AG04450 (cell line): ENCODE measurements at places on chromosomes 5 and 9.

- no peak for DNase-seq
These were observed 106.8 kb upstream of the SARDH start for GRCh38 chr9:133844881-133845410.

DNA sequence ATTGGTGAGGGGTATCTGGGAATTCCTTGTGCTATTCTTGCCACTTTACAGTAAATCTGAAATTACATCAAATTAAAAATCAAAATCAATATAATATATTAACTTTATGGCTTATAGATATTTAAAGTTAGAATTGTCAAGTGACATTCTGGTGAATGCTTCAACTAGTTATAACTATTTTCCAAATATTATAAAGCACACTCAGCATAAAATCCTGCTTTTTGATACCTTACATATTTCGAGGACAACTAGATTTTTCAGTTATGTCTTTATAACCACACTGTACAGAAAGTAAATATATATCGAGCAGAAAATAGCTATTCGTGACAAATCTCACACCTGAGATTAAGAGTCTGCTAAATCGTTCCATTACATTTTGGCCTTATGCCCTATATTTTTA lies 210.2 kb downstream of the PDE4D start:
- no peak for DNase-seq

DNA sequence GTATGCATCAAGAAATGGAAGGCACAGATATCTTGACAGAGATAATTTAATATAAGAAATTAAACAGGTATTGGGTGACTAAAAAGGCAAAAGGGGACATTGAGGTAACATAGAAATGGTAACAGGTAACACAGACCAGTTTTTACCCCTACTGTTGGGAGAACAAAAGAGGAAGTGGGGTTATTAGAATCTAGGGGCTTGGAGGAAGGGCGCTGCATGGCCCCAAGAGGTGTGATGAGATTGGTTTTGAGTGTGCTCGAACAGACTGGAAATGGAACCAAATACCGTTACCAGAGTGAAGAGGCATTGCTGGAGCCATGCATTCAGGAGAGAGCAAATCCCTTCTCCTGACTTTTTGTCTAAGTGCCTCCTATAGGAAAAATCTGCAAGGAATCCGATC lies 193.9 kb downstream of the ALDH1A1 start:
- no peak for DNase-seq

DNA sequence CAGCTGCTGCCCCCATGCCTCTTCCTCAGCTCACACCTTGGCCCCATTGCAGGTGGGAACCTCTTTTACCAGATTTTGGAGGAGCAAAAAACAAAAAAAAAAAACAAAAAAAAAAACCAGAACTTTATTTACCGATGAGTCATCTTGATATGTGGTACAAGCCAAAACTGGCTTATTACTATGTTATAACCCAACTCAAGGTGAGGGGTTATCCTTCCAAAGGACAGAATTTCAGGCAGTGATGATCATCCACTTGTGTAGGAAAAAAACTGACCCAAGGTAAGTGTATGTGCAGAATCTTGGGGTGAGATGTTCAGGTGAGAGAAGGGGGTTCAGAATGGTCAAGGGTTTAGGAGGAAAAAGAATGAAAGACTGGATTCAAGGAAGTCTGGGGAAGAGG lies 142.6 kb upstream of the FST start:
- DNase-seq, result no peak

DNA sequence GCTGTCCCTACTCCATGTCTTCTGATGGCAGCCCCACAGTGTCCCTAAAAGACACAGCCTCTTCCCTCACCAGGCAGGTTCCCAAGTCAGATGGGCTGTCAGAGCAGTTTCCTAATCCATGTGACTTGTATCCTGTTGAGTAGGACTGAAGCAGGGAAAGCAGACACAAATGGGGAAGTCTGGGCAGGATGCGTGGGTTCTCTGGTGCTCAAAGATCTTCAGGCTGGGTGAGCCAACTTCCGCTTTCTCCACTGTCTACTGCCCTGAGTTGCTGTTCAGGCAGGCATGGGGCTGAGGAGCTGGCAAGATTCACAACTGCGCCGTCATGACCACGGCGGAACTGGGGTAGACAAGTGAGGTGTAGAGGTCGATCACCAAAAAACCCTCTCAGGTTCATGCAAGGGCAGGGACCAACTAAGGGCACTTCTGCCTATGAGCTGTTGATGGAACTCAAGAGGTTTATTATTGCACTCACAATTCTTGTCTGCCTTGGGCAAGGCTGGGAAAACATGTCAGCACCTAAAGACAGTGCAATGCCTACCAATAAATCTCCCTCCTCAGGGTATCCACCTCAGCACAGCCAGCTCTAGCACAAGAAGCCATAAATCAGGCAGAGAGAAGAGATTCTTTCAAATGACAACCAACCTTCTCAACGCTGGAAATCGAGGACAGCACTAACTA lies 83.4 kb downstream of the RAPGEF1 start:
- no peak for DNase-seq

GRCh38 chr5:179762079-179762780 lies 29.6 kb downstream of the MAML1 start:
- no peak for DNase-seq
